ENCODE measurements at places on chromosomes 12 and 14.

DNA sequence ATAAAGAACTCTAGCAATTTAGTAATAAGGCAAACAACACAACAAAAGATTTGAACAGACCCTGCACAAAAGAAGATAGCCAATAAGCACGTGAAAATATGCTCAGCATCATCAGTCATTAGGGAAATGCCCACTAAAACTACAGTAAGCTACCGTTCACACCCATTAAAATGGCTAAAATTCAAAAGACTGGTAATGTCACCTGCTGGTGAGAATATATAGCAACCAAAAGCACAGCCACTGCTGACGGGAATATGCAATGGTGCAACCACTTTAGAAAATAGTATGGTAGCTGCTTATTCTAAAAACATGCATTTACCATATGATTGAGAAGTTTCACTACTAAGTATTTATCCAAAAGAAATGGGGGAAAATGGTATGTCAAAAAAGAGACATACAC, 74.9 kb downstream of the DPF3 start:
- no peak for DNase-seq

DNA sequence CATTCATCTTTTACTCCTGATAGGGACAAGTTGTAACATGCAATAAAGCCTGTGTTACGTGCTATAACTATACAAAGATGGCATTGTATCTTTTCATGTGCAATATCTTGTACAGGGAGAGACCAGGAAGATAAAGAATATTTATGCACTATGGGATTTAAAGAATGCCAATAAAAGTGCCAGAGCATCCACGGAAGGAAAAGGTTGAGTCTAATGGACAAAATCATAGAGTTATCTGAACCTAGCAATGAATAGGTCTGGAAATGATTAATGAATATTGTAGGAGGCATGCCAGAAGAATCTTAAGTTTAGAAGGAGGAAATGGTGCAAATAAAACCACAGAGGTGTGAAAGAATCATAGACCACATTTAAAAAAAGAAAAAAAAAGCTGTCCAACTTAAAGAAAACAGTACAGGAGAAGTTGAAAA, 263.9 kb downstream of the KCNC2 start:
- no peak for DNase-seq

GRCh38 chr14:65062096-65063075, 39.9 kb downstream of the MAX start:
- DNase-seq = no peak

GRCh38 chr12:15276088-15276698, 46.1 kb upstream of the PTPRO start:
- no peak for DNase-seq

GRCh38 chr12:80707830-80708258, 410 bp downstream of the MYF6 start:
- no peak for DNase-seq

DNA sequence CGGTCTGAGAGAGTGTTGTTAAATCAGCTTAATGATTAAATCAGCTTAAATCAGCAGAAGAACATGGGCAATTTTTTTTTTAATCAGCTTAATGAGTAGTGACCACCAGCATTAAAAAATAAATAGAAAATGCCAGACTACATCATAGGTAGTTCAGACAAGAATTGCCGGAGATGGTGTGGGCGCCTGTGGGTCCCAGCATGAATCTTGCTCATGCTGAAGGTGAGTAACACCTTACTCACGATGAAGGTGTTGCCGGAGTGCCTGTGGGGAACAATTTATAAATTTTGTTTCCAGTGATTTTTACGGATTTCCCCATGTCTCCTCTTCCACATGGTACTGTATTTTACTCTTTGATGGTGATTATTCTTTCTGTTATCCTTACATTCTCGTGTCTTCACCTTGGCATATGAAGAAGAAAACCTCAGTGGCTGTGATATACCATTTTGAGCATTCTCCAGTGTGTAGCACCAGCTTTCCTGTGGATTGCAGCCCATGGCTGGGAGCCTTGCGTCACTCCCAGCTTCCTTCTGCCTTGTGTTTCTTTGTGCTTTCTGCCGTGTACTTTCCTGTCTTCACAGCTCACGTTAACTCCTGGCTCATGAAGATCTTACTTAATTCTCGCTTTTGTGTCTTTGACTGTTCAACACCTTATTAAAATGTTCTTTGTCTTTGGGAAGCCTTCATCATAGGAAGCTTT, 4.7 kb downstream of the TDRD9 start:
- DNase-seq = no peak

GRCh38 chr12:5114436-5114835, 70.8 kb downstream of the KCNA5 start:
- no peak for DNase-seq

- no peak for DNase-seq
Measured at GRCh38 chr12:64004641-64005040, 160.1 kb downstream of the SRGAP1 start.

DNA sequence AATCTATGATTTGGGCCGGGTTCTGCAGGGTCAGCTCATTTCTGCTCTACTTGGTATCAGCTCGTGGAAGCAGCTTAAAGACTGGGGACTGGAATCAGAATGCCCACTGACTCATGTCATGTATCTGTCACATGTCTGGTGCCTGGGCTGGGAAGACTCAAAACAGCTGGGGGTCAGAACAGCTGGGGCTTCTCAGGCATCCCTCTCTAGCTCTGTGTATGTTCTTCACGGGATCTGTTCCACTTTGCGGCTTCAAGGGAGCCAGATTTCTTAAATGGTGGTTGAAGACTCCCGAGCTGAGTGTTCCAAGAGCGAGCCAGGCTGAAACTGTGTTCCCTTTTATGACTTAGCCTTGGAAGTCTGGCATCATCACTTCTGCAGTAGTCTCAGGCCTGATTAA, 11.9 kb downstream of the AEBP2 start:
- no peak for DNase-seq

DNA sequence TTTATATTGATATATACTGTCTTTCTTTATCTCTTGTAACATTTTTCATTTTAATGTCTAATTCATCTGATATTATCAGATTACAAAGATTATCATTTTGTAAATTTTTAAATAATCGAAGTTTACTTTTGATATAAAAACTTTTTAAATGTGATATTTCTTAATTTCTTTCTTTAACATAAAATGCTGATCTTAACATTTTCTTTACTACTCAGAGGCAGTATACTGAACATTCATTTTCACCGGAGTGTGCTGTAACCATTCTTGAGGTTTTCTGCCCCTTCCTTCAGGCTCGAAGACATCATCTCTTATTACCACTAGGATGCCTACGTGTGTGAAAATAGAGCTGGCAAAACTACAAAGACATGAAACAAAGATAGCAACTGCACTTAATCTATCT, 186.9 kb downstream of the DIO2 start:
- no peak for DNase-seq

- no peak for DNase-seq
Measured at GRCh38 chr12:55695349-55695748, 12.4 kb downstream of the ITGA7 start.

- no peak for DNase-seq
Measured at GRCh38 chr14:92690171-92691011, 58.0 kb downstream of the LGMN start.

GRCh38 chr14:101561145-101561896, at the start of gene DIO3:
TSS of gene DIO3 (plus strand) at chr14:101561495.
- no peak for DNase-seq

DNA sequence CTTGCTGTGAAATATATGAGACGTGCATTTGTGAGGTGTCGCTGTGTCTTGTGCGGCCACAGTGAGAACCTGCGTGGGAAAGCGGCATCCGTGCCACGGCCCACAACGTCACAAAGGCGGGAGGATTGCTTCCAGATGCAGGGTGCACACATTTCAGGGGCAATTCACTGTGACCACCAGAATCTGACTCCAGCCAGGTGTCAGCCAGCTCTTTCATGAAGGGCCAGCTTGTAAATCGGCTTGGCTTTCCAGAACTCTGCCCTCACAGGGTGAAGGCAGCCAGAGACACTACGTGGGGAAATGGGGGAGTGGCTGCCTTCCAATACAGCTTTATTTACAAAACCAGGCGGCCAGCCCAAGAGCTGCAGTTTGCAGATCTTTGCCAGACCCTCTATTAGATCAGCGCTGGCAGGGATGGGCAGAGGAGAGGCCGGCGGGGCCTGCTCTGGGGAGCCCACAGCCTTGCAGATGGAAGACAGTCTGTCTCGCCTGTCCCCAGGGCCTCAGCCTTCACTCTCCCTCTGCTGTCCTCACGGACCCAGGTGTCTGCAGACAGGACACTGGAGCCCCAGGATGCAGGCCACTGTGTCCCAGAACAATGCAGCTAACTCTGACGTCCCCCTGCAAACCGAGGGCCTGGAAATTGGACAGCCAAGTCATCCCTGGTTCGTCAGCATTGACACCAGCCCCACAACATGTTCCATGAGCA, 53.5 kb downstream of the ADGRD1 start:
- no peak for DNase-seq

DNA sequence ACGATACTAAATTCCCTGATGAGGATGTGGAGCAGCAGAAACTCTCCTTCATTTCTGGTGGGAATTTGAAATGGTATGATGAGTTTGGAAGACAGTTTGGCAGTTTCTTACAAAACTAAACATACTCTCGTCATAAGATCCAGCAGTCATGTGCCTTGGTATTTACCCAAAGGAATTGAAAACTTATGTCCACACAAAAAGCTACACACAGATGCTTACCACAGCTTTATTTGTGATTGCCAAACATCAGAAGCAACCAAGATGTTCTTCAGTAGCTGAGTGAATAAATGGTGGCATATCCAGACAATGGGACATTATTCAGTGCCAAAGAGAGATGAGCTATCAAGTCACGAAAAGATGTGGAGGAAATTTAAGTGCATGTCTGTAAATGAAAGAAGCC, 10.7 kb upstream of the APOLD1 start:
- no peak for DNase-seq

GRCh38 chr14:91883753-91884152, 16.4 kb upstream of the TC2N start:
- no peak for DNase-seq

GRCh38 chr14:53180272-53181221, 27.4 kb upstream of the DDHD1 start:
- DNase-seq = peak; percentile 36

DNA sequence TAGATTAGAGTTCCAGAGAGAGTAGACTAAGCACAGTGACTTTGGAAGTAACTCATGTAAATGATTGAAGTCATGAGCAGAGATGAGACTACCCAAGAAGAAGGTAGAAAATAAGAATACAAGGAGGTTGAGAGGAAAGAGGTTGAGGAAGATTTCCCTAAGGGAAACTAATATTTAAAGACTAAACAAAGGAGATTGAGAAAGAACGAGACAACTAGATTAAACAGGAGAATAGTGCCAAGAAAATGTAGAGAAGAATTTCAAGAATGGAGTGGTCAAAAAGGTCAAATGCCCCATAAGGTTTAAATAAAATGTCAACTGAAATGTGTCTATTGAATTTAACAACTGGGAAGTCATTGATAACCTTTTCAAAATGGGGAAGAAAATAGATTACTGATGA, 59.0 kb downstream of the RPS29 start:
- DNase-seq = no peak

DNA sequence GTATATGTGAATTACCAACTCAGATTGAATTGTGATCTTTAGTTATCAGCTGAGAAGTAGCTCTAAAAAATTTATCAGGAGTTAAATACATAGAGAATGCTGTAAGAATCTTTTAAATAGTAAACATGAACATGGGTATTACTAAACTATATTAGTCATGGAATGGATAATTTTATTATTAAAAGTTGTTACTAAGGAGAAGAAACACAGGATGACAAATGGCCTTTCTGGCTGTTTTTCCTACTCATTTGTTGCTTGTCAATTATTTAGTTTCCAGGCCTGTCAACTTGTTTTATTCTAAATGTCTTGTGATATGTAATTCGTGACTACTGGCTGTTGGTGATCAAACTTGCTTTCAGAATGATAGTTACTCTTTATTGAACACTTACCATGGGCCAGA, 58.7 kb downstream of the KTN1 start:
- no peak for DNase-seq

DNA sequence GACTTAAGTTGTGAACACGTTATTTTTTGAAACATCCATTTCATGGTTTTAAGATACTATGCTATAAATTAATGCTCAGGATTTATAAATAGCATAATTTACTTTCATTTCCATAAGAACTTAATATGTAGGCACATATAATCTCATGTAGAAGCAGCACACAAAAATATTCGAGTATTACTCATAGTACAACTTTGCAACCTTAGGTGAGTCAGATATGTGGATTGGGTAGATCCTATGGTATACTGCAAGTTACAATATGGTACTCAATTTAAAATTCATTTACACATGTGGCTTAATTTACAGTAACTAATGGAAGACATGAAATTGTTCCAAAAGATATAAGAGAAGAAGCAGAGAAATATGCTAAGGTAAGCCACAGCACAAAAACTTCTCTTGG, 26.0 kb downstream of the PSMA3 start:
- DNase-seq = no peak

GRCh38 chr14:105144666-105145380, 23.8 kb downstream of the JAG2 start:
- DNase-seq = no peak

- DNase-seq = no peak
Measured at GRCh38 chr14:31897581-31898186, 179.4 kb upstream of the ARHGAP5 start.

GRCh38 chr12:111446631-111447570, 41.2 kb downstream of the SH2B3 start:
- DNase-seq = no peak

DNA sequence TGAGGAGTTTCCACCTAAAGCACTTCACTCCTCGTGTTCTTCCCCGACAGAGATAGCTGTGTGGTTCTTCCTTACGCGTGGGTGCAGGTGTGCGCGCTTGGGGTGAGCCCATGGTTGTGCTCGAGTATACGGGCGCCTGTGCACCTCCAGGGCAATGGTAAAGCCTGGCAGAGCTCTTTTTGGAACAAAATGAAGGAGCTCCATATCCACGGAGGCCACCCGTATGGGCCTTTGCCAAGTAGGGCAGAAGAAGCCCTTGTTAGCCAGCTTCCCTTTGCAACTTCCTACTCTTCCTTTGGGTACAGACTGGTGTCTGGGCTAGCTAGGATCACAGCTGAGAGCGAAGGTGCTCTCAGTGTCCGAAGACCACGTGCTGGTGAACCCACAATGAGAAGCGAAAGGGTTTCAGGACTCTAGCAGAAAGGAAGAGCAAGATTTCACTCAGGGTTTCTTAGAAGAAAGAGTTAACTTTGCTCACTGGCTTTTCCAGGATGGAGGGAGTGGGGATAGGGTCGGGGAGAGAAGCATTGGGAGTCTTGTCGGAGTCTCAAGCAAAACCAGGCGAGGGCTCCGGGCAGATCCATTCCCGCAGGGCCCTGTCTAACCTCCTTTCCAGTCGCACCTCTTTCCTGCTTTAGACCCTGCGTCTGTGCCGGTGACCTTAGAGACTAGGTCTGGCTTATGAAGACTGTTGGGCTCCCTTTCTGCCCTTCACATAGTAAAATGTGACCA, 960 bp upstream of the LRFN5 start:
- DNase-seq = no peak

Measured in stimulated activated CD8-positive, alpha-beta memory T cell treated with anti-CD3 and anti-CD28 coated beads, Interleukin-15, amount 100 ng/mL, for 48 hours (primary cell).